Activated CD4-positive, CD25-positive, alpha-beta regulatory T cell treated with anti-CD3 and anti-CD28 coated beads, Interleukin-2, amount 50 U/mL, for 72 hours (primary cell): ENCODE measurements at places on chromosomes 3 and 15.

DNA sequence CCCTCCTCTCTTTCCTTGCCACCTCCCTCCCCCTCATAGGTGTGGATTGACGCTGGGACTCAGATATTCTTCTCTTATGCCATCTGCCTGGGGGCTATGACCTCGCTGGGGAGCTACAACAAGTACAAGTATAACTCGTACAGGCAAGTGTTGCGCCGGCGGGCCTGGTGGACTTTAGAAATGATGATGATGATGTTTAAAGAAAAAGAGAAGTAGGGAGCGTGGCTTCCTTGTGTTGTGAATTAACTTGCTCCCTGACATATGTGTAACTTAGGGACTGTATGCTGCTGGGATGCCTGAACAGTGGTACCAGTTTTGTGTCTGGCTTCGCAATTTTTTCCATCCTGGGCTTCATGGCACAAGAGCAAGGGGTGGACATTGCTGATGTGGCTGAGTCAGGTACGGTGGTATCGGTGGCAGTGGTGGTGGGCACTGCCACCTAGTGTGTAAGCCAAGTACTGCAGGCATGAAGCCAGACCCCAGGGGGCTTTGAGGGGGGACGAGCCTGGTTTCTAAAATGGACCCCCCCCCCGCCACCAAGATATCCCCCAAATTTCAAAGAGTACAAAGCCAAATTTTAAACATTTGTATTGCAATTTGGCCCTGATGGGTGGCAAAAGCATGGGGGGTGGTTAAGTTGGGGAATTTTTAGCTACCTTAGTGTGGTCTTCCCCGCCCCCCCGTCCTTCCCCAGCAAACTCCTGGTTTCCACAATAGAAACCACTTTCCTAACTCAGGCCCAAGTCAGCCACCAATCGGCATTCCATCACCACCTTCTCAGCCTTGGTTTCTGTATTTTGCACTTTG is 65.6 kb downstream of the SLC6A6 start:
- DNase-seq: no peak

GRCh38 chr3:167709690-167710089 is 25.0 kb downstream of the PDCD10 start:
- DNase-seq: no peak

DNA sequence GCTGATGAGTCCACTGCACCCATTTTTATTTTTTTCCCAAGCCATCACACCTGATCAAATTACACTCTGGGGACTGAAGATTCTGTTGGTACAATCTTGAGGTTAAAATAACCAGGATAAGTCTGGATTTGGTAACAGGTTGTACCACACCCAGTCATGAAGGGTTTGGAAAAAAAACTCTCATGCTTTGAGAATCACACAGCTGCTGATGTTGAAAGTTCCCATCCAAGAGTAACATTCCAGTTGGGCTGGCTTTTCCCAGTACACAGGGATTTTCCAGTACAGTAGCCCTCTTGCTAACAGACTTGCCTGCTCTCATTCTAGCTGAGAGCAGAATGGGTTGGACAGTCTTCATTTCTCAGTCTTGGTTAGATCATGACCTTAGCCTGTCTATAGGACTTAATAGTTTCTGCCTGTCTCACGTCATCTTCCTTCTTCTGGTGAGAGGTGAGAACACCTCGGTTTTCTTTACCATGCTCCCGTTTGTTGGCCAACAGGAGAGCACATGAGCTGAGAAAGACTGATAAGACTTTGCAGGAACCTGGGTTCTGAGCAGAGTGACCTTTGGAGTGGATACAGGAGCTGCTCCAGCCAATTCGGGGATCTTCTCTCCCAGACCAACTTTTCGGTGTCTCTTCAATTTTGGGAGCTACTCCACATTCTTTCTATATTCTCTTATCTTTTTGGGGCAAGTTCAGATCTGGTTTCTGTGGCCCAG is 300.1 kb upstream of the LYSMD4 start:
- no peak for DNase-seq

GRCh38 chr3:97930018-97930417 is 42.2 kb downstream of the RIOX2 start:
- no peak for DNase-seq

GRCh38 chr3:11581237-11582190 is 62.2 kb downstream of the VGLL4 start:
- no peak for DNase-seq

- DNase-seq: no peak
Measured at GRCh38 chr3:62363275-62363674, 10.1 kb downstream of the FEZF2 start.

DNA sequence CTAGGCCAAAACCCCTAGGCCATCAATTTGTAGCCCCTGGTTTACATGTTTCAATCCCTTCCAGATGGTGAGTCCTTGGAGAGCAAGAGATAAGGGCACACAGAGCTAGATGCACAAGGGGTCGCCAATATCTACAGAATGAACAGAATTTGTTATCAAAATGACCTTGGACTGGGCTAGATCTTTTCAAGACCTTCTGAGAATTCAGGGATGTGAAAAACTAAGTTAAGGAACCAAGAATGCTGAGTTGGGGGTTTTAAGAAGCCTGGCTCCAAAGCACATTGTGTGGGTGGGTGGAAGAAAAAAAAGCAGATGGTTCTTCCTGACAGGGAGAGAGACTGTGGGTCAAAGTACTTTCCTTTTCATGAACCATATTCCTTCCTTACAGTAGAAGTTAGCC is 10.2 kb downstream of the CDCP1 start:
- no peak for DNase-seq

GRCh38 chr3:123511726-123512125 is 62.8 kb upstream of the ADCY5 start:
- DNase-seq: no peak

DNA sequence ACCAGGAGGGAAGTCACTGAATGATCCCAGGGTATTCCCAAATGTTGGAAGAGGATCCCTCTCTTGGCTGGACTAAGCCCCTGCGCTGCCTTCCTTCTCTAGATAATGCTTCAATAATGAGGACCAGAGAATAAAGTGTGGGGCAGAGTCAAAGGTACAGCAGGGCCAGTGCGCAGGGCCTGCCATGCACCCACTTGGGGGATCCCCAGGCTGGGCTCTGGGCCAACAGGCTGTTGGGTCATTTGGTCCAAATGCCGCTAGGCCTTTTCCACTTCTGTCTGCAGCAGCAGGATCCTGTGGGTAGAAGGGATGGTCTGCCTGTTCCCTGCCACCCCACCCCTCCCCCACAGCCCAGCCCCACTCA is 5.7 kb upstream of the CLK3 start:
- DNase-seq: no peak

GRCh38 chr3:66938338-66938963 is 59.7 kb upstream of the KBTBD8 start:
- DNase-seq: no peak

- no peak for DNase-seq
Measured at GRCh38 chr3:33209357-33209756, 9.3 kb downstream of the SUSD5 start.

DNA sequence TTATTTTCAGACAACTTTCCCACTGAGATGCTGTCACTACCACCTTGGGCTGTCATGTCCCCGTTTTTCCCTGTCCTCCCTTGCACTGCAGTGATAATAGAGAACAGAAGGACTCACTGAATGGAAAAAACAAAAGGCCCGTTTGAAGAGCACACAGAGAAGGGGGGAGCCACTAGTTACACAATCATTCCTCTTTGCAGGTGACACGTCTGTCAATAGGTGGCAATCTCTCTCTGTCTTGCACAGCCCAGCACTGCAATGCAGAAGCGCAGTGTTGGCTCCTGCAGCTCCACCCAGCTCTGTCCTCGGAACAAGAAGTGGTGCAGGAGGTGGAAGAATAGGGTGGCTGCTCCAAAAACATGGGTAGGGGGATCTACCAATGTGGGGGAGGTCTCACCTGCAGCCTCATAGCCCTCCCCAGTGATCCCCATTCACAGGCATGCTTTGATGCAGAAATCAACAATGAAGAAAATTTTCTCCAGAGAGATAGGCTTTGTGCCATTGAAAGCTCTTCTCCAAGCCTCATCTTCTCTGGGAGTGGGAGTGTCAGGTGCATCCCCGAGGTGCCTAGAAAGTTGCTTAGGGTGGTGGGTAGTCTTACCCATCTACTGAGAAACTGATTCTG is 31.8 kb downstream of the FSTL1 start:
- no peak for DNase-seq

DNA sequence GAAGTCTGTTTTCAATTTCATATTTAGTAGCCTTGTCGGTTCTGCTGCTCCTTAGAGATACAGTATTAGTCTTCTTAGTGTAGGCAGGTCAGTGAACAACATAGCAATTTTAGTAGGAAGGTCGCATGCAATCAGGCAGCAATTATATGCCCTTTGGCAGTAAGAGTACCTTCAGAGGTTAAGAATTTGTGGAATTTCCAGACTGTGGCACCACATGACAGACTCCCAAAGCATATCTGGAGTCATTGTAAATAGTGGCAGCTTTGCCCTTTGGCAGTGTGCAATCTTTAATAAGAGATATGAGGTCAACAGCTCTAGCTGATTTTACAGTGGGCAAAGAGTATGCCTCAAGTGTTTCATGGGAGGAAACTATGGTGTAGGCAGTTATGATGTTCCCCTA is 1532.5 kb upstream of the CADM2 start:
- no peak for DNase-seq

DNA sequence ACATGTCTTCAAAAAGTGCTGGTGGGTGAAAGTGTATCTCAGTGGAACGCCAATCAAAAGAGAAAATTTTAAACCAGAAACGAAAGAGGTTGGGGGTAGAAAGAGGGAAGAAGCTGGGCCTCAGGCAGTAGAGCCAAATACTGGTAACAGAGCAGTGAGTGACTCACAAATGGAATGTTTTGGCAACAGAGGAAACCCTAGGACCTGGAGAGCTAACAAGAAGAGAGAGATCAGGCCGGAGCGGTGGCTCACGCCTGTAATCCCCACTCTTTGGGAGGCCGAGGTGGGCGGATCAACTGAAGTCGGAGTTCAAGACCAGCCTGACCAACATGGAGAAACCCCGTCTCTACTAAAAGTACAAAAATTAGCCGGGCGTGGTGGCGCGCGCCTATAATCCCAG is 450.8 kb upstream of the NAALADL2 start:
- no peak for DNase-seq

DNA sequence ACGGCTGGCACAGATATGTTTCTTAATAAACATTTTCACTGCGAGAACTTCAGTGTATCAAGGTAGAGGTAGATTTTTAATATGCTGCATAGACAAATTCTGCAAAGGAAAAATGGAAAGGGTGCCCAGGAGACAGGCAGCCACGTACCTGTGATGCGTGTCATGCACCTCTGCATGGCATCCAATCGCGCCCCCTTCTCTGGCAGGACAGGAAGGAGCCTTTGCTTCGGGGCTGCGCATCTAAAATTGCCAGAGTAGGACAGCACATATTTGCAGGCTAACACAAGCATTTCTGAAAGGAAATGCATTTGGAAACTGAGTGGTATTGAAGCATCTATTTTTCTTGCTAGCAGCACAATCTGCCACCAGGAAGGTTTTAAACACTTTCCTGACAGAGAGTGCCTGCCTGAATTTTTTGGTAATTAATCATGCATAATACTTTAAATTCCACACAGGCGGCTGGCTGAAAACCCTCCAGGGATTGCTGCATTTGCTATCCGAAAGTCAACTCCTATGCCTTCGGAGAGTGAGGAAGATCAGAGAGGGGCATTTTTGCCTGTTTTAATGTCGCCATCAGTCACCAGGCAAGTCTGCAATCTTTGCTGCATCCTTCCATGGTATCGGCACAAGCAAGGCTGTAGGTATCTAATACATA is 165.1 kb upstream of the ATP10A start:
- DNase-seq: no peak
